ENCODE measurements at places on chromosomes 3 and 15.

- DNase-seq = no peak
Measured at GRCh38 chr15:73555080-73555479, 78.1 kb downstream of the NPTN start.

DNA sequence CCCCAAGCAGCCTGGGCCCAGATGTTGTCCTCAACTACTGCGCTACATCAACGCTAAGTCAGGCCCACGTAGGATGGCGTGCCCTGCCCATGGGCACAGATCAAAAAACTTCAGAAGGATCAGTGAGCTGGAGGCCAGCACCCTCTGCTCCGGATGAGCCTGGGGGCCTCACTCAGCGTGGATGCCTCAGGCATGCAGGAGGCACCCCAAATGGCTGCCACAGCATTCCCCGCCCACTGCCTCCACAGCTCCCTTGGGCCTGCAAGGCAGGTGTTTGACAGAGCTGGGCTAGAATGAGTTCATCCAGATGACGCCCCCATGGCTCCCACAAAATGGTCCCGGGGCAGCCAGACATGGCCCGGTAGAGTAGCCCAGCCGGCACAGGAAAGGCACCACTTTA is 7.1 kb downstream of the ATP2B2 start:
- no peak for DNase-seq

- DNase-seq = no peak
Measured at GRCh38 chr3:195865752-195866151, 42.6 kb downstream of the TNK2 start.

- no peak for DNase-seq
Measured at GRCh38 chr3:64431526-64432091, 206.3 kb upstream of the PRICKLE2 start.
